ENCODE measurements at places on chromosomes 2 and 18.

GRCh38 chr18:6859676-6860422 is 130.3 kb downstream of the ARHGAP28 start:
- no peak for DNase-seq

- DNase-seq, result no peak
These were observed 647.5 kb upstream of the SETBP1 start for GRCh38 chr18:44033144-44033701.

DNA sequence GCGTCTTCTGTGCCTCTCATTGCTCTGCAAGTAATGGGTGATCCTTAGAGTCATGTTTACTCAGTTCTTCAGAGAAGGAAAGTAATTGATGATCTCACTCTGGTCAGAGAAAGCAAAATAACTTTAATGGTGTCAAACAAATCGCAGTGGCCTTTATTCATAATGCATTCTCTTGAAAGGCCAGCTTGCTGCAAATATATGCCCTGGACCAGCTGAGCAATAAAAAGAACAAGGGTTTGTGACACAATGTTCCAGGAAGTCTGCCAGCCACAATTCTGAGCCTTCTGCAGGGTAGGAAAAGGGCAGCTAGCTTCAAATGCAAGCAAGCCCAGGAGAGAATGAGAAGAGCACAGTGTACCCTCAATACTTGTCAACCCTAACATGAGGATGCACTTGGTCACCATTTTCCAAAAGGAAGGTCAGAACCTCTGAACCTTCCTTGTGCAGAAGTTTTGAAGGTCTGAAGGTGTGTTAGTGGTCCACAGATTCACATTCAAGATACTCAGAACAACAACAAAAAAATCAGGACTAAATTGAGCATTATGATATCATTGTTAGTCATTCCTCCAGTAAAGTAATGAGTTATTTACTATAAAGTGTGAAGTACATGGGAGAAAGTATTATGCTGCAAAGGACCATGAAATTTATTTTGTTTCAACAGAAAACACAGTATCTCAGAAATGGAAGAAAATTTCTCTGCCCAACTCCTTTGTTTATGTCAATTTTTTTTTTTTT is 355.6 kb downstream of the PAX3 start:
- no peak for DNase-seq

DNA sequence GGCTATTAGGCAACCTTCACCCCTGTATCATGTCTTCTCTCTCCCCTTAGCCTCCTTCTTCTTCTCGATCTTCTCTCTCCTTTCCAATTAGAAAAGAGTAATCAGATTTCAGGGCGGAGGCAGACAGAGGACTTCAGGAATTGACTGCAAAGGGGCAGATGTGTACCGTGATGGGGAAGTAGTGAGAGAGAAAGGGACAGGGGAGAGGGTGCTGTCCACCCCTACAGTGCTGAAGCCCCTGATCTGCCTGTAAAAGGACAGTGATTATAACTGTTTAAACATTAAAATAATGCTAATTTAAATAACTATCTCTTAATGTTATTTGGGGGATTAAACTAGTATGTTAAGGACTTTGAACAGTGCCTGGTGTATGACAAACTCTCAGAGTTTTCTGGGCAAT is 178.5 kb downstream of the ACTR3 start:
- DNase-seq, result no peak

GRCh38 chr2:183487326-183487725 is 363.1 kb downstream of the NUP35 start:
- no peak for DNase-seq

DNA sequence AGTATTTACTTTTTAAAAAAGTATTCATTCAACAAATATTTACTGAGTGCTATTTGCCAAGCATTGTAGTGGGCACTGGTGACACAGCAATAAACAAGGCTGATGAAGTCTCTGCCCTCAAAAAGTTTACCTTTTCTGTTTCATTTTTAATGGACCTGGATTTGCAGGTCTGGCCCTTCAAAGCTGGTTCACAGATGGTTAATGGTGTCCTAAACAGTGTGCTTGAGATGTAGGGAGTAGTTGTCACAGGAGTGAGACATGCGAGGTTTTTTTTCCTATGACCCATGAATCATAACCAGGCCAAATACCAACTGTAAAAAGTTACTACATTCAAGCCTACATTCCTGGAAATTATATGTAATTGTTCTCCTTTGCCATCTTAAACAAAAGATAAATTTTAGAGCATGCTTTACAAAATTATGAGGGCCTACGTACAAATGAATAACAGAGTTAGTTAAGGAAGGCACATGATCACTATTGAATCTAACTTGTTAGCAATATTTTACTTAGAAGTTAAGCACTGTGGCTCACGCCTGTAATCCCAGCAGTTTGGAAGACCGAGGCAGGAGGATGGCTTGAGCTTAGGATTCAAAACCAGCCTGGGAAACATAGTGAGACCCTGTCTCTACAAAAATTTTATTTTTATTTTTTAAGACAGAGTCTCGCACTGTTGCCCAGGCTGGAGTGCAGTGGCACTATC is 223.9 kb downstream of the MBD5 start:
- DNase-seq, result no peak

- DNase-seq, result peak; percentile 78
These were observed 5.5 kb upstream of the RMDN2 start for GRCh38 chr2:37919631-37920032.

DNA sequence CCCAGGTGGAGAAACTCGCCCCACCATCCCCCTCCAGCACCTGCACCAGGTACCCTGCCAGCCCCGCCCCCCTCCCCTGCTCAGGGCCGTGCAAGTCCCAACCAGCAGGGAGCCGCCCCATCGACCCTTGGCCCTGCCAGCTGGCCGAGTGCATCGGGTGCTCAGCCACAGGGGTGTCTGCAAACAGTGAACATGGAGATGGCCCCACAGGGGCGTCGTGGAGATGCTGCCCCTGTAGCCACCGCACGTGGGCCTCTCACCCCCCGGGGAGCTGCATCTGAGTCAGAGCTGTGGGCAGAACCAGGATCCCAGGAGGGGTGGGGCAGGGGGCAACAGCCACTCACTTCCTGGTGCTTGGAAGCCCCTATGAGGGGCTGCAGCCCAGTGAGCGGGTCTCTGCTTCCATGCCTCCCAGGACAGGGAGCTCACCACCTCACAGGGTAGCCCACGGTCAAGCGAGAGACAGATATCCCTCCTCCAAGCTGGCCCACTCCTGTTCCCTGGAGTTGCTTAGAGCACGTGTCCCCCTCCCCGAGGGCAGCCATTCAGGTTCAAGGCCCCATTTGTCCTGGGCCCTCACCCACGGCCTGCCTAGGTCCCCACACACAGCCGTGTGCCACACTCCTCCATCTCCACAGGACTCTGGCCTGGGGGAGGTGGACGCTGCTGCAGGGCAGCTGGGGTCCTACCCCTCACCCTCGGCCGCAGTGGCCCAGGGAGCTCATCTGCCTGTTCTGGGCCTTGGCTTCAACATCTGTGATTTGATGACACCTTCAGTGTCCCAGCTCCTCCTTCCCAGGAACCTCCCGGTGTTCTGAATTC is 1.1 kb upstream of the MAB21L4 start:
- DNase-seq, result peak; percentile 89

DNA sequence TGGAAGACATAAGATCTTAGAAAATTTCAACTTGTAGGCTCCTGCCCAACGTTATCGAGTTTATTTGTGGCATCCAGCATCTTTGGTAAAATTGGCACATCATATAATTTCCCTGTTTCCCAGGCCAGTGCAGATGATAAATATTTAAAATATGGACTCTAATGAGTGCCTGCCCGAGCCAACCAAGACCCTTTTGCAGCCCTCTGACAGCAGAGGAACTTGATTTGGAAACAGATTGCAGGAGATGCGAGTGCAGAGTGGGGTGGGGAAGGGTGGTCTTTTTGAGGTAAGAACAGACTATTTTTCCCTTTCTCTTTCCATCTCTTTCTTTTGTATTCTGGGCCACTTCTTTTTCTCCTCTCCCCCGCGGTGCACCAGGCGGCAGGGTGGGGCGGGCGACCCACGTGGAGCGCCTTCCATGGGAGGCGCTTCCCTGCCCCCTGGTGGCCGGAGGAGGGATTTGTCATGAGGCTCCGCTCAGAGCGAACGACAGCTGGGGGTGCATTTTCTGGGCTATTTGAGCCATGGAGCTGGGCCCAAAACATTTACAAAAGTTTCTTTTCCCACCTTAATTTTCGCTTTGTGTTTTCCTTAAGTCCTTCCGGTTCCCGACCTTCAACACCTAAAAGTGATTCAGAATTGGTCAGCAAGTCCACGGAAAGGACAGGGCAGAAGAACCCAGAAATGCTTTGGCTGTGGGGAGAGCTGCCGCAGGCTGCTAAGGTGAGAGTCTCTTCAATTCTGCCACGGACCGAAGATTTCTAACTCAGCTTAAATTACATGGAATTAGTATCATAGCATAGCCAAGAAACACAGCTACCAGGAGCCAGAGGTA is 32.7 kb downstream of the LPIN1 start:
- DNase-seq, result peak; percentile 79

DNA sequence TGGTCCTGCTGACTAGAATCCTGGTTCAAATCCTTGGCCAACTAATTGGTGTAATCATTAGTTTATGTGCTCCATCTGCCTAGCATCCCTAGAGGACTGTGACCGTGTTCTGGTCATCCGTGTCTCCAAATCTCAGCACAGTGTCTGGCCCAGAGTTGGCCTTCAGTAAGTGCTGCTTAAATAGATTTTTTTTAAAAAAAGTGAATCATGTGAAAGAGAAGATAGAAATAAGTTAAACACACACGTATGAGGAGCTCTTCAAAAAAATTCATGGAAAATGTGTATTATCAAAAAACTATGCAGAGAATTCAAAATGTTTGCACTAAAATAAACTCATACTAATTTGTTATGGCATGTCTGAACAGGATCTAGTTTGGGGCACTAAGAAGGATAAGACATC is 129.3 kb upstream of the TLK1 start:
- DNase-seq, result no peak

DNA sequence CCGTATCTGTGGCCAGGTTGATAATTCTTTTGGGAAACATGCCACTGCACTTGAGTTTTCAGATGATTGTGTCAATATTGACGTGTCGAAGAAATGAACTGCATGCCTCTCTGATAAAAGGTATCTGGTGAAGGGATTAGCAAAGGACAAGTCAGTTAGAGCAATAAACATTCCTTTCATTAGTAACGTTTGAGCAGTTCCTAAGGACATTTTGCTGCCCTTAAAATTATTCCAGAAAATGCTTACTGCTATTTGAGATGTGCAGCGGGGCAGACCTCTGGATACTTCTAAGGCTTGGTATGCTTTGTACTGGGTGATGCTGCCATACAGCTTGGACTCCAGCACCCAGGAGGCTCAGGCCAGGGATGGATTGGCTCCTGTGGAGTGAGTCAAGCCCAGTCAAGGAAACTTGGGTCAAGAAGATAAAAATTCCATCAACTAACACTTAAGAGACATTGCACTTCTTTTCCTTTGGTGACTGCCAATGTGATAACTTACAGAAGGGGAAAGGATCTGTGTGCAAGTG is 166.7 kb downstream of the FHOD3 start:
- no peak for DNase-seq

DNA sequence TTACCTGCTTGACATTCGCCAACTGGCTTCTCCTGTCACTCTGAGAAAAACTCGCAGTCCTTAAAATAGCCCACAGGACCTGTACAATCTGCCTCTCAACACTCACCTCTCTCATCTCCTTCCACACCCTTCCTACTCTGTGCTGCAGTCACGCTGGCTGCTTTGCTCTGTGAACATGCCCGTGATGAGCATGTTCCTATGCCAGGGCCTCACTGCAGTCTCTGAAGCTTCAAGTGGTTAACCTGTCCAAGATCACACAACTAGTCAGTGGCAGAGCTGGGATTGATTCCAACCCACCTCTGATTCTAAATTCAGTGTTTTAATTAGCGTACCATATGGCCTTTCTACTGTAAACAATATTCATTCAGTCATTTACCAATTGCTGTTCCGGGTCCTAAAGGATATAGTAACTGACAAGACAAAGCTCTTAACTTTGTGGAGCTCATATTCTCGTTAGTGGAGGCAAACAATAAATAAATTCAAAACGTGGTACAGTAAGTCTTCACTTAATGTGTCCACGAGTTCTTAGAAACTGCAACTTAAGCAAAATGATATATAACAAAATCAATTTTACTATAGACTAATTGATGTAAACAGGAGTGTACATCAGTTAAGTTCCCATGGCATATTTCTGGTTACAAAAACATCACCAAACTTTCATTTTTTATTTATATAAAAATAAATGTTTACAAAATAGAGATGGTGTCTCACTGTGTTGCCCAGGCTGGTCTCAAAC is 38.9 kb upstream of the FBXO11 start:
- DNase-seq, result no peak

DNA sequence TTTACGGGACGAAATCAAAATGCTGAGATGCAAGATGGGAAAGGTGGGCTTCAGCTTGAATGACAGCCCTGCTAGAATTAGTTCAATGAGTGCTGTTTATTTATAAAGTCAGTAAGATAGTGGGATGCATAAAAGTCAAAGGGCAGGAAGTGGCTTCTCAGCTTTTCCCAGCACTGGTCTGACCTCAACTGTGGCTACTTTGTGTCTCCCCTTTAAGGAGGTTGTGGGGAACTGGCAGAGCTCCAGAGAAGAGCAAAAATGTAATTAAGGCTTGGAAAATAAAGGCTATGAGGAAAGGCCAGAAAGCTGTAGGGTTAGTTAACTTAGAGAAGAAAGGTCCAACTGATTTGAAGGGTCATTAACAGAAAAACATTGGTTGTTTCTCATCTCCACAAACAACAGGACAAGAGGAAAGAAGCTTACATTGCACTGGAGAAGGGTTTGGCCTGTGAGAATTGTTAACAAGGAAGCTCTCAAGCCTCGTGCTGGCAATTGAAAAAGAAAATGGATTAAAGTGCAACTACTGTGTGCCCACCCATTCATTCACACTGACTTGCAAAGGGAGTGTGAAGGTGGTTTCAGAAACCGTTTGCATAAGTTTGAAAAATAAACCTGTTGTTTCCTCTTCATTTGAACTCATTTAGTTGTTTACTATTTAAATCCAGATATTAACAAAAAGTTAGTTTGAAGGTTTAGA is 68.8 kb upstream of the CD28 start:
- DNase-seq, result no peak

DNA sequence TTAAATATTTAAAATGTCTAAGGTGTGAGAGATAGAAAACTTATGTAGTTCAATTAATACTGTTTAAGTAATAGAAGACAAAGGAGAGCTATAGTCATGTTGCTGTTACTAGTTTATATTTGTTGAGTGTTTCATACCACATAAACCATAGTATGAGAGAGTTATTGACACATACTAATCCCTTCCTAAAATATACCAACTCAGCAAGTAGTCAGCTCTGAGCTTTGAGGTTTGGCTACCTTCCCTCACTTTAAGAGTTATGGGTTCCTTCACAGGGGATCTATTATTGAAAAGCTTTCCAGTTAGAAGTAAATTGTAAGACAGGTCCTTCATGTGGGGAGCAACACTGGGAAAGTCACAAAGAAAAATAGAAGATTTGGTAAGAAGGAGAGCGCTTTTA is 701.6 kb upstream of the ZEB2 start:
- DNase-seq, result no peak

All from right lobe of liver (tissue), 6 donors.